ENCODE measurements at places on chromosomes 16 and 17. TPM values are rescaled to one million over a fixed set of nuclear protein-coding genes. Genes with fewer than 3 reads are reported as not detected.

The ITGAD gene
- not detected for total RNA-seq

The OR3A3 gene
- not detected for total RNA-seq

The CDR2L gene
- 20.1 TPM for total RNA-seq

The KRTAP4-3 gene
- total RNA-seq: not detected

The GALR2 gene
- total RNA-seq: not detected

The CFAP97D1 gene
- not detected for total RNA-seq

The SOX15 gene
- 1.1 TPM for total RNA-seq

The TM4SF5 gene
- not detected for total RNA-seq

The REXO5 gene
- total RNA-seq: 3.0 TPM

The CEP112 gene
- total RNA-seq: 19.6 TPM

The BIRC5 gene
- 0.38 TPM for total RNA-seq

The SULT1A4 gene
- 3.2 TPM for total RNA-seq

The LRRC46 gene
- 0.27 TPM for total RNA-seq

The KRT36 gene
- not detected for total RNA-seq

The TEDC2 gene
- 0.51 TPM for total RNA-seq

The CTRB2 gene
- not detected for total RNA-seq

The GSPT1 gene
- 86.6 TPM for total RNA-seq

The SPAG9 gene
- total RNA-seq: 57.8 TPM

The WNT9B gene
- 0.62 TPM for total RNA-seq

The KRT25 gene
- total RNA-seq: not detected

The FBXO31 gene
- total RNA-seq: 73.9 TPM

The SLC2A4 gene
- total RNA-seq: 73.5 TPM

The WBP2 gene
- total RNA-seq: 129 TPM

The TMEM100 gene
- 5.2 TPM for total RNA-seq

The FSCN2 gene
- total RNA-seq: 1.1 TPM

The KIF18B gene
- 0.13 TPM for total RNA-seq

The DNAH17 gene
- 0.81 TPM for total RNA-seq

The KRT31 gene
- total RNA-seq: not detected

Data from cardiac septum (tissue), 1 donor.